ENCODE measurements at places on chromosomes 1 and 21.

- DNase-seq = no peak
Observed at GRCh38 chr1:147505568-147505967, 35.7 kb upstream of the BCL9 start.

- no peak for DNase-seq
Observed at GRCh38 chr1:214552174-214552608, 789 bp upstream of the PTPN14 start.

DNA sequence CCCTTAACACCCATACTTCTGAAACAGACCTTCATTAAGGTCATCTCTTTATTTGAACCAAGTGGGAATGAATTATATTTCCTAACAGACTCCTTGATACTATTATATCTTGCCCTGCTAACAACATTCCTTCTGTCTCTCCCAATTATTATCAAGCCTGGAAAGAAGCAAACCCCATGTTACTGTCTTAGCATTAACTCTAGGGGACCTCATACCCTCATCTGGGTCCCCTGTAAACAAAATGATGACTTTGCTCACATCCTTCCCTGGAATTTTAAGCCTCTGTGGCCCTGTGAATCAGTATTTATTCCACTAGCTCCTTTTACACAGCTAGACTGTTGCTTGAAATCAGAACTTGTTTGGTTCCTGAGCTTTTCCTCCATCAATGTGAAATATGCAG lies 38.3 kb upstream of the BCL10 start:
- no peak for DNase-seq

- DNase-seq = no peak
Observed at GRCh38 chr1:223289621-223290020, 74.4 kb downstream of the SUSD4 start.

- peak; percentile 62 for DNase-seq
Observed at GRCh38 chr1:185170291-185170848, 13.4 kb downstream of the SWT1 start.

DNA sequence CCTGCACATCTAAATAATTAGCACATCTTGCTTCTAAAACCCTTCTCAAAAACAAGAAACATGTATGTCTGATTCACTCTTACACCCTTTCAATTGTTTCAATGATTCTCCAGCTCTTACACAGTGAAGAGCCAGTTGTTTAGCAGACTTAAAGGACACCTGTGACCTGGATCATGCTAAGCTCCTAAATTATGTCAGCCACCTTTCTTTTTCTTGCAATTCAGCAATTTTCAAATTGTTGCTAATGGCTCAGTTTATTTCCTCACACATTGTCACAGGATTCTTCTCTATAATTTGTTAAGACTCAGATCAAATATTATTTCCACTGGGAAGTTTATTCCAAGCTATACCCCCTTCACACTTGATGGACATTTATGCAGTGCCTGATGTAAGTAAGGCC lies 413.2 kb downstream of the PLA2G4A start:
- no peak for DNase-seq

DNA sequence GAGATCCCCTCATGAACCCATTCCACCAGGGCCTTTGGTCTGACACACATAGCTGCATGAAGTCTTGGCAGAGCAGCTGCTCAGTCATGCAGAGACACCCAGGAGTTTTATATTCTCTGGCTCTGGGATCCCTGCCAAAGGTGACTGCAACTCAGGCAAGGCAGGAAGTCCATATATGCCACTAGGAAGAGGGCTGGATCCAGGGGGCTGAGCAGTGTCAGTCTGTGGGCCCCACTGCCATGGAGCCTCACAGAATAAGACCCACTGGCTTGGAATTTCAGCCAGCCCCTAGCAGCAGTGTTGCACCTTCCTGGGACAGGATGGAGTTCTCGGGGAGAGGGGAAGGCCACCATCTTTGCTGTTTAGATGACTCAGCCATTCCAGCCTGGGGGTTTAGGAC lies 199.7 kb downstream of the TBX15 start:
- no peak for DNase-seq

DNA sequence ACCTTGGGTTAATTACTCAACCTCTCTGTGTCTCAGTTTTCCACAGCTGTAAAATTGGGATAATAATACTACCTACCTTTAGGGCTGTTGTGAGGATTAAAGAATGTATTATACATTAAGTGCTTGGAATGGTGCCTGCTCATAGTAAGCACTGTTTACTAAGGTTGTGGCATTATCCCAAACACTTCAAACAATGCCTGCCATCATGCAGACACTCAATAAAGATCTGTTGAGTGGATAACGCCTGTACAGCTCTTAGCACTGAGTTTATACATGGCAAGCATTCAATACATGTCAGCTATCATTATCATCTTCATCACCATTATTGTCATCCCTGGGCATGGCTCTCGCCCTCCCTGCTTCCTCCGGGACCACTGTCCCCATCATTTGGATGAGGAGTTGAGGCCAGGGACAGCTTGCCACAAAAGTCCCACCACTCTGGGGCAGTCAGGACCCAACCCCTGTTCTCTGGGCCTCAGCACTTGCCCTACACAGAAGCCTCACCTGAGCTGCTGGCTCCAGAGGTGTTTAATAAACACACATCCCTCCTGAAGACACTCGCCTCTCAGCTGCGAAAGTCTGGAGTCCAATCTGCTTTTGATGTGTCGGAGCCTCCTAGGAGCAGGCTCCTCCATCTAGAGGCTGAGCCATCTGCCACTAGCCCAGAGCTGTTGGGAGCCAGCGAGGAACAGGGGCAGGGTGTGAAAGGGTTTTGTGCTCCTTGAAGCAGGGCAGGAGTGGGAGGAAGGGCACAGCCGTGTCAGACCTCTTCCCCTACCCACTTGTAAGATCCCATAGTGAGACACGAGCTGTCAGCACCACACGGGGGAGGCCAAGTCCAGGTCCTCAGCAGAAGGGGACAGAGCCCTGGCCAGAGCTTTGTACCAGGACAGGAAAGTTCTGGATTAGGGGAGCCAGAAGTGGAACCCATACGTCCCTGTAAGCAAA lies 80.9 kb upstream of the ZC3H12A start:
- no peak for DNase-seq

- DNase-seq = no peak
Observed at GRCh38 chr1:211885747-211886522, 55.4 kb upstream of the LPGAT1 start.

- no peak for DNase-seq
Observed at GRCh38 chr21:46639489-46640386, 4.3 kb downstream of the PRMT2 start.

- no peak for DNase-seq
Observed at GRCh38 chr1:172903581-172904220, 147.0 kb downstream of the TNFSF18 start.

DNA sequence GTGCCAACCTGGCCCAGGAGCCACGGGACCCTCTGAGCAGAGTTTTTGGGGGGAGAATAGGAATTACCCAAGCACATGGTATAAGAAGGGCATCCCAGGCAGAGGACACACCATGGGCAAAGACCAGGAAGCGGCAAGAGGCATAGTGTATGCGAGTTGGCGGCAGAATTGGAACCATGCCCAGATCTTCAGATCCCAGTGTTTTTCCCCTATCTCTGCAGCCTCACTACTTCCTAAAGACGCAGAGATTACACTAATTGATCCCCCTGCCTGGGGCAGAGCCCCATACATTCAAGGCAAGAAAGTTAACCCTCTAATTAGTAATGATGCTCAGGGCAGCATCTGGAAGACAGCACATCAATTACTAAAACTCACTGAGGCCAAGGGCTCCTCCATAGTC lies 48.2 kb downstream of the SYT2 start:
- DNase-seq = no peak

GRCh38 chr1:67892476-67893125 lies 59.3 kb upstream of the GNG12 start:
- DNase-seq = no peak

- no peak for DNase-seq
Observed at GRCh38 chr1:212982430-212983152, 32.2 kb downstream of the VASH2 start.

DNA sequence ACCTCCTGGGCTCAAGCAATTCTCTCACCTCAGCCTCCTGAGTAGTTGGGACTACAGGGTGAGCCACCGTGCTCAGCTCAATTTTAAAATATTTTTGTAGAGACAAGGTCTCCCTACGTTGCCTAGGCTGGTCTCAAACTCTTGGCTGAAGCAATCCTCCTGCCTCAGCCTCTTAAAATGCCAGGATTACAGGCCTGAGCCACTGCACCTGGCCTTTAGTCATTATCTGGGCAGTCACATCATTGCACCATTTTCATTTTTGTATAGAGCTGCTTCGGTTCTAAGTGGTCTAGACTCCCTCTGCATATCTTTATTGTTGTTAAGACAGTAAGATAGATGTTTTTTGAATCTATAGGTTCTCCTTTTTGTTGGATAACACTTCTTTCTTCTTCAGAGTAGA lies 39.9 kb downstream of the ATF3 start:
- DNase-seq = no peak

DNA sequence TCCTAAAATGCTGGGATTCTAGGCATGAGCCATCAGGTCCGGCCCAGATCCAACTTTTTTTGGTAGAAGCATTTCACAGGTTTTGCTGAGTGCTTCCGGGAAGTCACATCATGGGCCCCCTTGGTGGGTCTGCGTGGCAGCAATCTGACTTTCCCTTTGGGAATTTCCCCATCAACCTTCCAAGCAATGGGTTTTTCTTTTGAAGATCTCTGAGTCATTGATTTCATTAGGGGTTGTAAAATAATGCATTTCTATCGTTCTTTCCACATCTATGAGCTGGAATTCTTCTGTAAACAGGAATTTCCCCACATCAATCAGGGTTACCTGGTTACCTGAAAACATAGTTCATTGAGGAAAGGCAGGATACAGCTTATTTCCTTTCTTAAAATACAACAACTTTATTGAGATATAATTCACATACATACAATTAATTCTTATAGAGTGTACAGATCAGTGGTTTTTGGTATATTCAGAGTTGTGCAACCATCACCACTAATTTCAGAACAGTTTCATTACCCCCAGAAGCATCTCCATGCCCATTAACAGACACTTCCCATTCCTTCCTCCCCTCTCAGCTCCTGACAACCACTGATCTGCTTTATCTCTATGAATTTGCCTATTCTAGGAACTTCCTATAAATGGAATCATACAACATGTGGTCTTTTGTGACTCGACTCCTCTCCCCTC lies 9.9 kb upstream of the ZBTB17 start:
- DNase-seq = no peak

GRCh38 chr21:45306453-45306831 lies 18.7 kb upstream of the POFUT2 start:
- DNase-seq = no peak

DNA sequence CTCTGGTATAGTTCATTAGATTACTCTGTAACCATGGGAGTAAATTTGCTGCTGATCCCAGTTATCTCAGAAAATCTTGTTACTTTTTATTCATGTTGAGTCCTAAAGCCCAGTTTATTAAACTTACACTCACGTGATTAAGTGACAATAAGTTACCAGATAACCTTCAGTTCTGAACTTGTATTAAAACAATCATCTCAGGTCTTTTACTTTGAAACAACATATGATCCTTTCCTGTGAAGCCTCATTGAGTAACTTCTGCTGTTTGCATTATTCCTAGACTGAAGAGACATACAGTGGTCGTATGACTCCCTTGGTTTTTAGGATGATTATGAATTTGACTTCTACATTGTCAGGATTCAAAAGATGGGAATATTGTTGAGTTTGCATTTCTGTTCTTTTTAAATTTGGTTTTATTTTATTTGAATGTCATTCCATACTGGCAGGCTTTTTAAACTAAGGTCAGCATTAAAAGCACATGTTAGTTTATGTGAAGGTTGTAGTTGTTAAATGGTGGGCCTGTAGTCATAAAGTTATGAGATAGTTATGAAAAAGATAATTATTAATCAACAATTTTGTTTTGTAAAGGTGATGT lies 117.9 kb downstream of the CD247 start:
- no peak for DNase-seq

GRCh38 chr1:25647863-25648262 lies 31.3 kb downstream of the MAN1C1 start:
- DNase-seq = no peak

GRCh38 chr1:109721042-109721441 lies 9.0 kb downstream of the GSTM5 start:
- no peak for DNase-seq

- no peak for DNase-seq
Observed at GRCh38 chr1:27626031-27626935, 8.7 kb downstream of the FGR start.

DNA sequence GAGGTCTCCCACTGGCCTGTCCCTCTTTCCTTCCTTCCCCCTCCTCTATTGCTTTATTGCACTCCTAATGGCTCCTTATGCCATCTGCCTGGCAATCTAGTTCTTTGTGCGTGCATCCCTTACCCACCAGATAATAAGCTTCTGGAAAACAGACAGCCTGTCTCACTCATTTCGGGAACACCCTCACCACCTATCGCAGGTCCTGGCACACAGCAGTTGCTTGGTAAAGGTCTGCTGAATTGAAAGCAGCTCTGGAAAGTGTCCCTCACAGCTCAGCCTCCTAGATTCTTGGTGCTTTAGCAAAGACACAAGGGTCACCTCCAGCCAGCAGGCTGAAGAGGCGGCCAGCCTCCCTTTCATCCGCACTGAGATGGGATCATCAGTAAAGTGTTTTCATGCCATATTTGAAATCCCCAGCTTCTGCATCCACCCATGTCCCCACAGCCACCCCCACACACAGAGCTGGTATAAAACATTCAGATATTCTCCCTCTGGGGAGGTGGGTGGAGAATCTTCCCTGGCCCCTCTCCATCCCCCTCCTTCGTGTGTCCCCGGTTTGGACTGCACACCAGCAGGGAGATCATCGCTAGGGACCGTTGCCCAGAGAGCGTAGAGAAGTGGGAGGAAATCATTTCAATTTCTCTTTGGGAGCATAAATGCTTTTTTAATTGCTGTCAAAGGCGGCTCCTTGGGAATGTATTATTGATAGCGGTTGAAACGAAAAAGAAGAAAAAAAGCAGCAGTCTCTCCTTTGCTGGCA lies 29.1 kb upstream of the ATP2B4 start:
- DNase-seq = no peak

DNA sequence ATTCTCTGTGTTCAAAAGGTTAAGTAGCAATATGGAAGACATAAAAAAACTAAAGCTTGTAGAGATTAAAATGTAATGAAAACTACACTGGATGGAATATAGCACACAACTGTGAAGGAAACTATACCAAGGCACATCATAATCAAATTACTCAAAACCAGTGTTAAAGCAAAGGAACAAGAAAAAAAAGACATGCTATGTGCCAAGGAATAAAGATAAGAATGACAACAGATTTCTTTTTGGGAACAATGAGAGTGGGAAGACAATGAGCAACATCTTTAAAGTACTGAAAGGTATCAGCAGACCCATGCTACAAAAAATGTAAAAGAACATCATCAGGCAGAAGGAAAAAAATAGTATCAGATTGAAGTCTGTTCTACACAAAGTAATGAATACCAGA lies 157.8 kb downstream of the VPS13D start:
- no peak for DNase-seq

DNA sequence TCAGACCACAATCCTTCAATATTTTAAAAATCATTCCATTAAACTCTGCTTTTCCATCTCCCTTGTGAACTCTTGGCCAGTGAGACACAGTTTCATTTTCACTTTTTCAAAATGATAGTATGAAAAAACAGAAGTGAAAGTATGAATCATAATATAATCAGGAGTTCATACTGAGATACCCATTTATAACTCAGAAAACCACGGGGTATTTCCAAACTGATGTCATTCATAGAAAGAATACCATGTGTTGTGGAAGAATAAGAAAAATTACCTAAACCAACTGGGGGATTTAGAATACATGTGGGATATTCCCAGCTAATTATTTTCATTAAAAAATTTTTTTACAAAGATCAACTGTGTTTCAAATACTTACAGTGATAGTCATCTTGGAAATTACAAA lies 149.9 kb downstream of the MRPL39 start:
- DNase-seq = no peak

All from Jurkat, Clone E6-1 (cell line).